LoVo (cell line): ENCODE measurements at places on chromosomes 5 and 9.

- DNase-seq, result no peak
Measured at GRCh38 chr9:109179801-109180523, 12.9 kb upstream of the FRRS1L start.

DNA sequence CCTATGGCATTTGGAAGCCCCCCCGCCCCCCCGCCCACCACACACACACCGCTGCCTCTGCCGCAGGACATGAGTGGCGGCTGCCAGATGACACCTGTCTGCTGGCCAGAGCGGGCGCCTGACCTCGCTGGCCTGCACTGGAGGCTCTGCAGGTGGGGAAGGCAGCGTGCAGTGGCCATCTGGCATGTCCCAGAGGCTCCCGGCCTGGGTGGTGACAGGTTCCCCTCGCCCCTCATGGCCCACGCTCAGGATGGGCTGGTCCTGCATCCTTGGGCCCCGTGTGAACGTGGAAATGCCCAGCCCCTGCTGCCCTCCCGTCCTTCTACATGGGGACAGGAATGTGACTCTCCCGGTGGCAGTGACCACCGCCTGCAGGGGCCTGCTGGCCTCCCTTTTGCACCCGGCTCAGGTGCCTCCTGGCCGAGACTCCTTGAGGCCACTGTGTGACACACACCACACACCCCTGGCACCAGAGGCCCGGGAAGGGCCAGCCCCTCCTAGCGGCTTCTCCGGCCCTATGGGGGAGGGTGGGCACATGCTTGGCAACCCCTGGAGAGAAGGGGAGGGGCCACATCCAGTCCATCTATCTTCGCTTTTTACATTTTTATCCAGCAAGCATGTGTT, 30.3 kb downstream of the IRX4 start:
- DNase-seq, result no peak

DNA sequence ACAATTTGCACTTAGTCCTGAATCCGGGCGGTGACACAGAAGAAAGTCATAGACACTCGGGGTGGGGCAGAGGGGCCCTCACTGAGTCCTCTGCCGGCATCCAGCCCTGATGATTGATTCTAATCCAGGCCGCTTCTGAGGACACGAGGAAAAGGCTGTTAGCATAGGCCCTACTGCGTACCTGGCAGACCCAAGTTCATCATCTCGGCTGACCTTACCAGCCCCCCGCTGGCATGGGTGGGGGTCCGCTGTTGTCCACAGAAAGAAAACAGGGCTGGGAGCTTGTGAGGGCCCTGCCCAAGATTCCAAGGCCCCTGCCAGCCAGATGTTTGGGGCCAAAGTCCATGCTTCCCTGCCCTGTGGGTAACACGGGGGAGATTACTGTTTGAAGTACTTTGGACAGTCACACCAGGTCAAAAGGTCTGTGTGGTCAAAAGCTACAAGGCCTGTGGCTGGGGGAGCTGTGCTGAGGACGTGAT, 24.5 kb downstream of the ERGIC1 start:
- peak; percentile 41 for DNase-seq

- DNase-seq, result no peak
Measured at GRCh38 chr5:64163746-64164145, 1.9 kb upstream of the RNF180 start.

- DNase-seq, result no peak
Measured at GRCh38 chr5:91177085-91177484, 206.0 kb downstream of the ARRDC3 start.

- no peak for DNase-seq
Measured at GRCh38 chr5:29963956-29964355, 1229.5 kb upstream of the CDH6 start.

DNA sequence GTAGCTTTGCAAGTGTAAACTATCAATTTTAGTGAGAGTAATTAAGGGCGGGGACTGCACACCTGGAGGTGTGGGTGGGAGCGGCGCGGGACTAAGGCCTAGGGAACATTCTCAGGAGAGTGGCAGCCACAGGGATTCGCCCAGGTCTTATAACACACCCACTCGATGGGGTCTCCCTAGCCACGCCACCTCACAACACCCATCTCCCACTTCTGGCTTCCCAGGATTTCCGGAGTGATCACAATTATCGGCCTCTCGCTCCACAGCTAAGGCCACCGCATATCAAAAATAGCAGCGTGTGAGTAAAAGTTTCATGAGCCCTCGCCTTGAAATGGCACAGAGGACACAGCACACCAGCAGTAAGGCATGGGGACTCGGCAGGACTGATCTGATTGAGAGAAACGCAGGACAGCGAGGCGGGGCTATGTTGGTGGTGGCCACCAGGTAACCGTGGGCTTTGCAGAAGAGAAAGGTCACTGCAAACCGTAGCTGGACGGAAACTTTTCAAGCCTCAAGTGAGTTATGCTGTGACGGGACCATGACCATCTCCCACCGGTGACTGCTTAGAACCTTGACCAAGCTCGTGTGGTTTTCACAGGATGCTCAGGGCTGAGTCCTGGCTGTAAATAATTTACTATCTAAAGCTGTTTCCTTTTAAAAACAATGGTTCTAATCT, 1.1 kb upstream of the LPAR1 start:
- DNase-seq, result no peak

DNA sequence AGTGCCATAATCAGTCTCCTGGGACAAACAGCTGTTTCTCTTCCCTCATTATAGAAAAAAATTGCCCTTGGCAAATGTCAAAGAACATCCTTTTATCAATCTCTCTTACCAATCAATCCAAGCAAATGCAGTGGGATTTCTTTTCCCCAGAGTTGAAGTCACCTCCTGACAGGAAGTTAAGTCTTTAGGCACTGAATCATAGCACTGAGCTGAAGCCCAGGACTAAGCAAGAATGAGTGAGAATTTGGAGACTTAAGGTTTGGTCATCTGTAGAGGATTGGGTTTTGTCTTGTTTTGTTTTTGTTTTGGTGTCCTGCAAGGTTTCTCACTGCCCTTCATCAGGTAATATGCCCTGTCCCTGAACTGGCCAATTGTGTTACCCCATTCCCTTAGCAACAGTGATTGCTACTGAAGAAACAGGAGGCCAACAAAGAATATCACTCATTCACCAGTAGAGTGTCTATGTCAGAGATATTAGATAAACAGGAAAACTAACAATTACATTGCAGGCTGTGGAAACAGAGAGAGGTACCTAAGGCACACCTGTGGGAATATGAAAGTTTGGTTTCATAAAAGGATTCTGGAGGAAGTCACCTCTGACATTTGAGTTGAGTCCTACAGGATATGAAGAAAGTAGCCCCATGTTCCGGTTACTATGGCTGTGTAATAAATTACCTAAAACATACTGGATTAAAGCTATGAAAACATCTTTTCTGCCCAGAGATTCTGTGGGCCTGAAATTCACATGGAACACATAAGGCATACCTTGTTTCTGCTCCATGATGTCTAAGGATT, 4.5 kb upstream of the FXN start:
- no peak for DNase-seq

DNA sequence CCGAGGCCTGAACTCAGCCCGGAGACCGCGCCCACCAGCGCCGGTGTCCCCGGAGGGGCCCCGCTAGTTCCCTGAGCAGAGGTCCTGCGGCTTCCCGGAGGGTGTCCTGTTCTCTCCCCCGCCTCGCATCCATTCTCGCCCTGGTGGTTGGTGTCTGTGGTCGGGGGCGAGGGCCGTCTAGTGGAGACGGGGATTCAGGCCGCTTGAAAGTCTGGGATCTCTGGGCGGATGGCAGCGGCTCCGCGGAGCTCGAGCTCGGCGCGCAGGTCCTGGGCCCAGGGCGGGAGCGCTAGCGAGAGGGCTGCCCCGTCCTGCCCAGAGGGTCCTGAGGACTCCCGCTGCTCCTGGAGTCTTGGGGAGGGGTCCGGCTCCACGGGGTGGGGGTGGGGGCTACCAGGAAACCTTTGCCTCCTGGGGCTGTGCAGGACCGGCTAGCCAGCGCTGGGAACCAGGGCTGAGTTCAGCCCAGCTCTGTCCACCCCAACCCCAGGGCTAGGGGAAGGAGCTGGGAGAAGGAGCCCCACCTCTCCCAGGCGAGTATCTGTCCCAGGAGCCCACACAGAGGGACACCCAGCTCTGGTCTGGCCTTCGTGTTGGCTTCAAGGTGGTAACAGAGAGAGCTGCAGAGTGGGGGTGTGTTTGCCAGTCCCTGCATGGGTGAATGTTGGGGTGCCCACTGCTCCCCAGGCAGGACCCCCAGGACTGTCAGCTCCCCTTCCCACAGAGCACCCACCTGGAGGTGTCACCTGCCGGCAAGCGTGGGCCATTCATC, 4.0 kb downstream of the TOR4A start:
- DNase-seq, result no peak

DNA sequence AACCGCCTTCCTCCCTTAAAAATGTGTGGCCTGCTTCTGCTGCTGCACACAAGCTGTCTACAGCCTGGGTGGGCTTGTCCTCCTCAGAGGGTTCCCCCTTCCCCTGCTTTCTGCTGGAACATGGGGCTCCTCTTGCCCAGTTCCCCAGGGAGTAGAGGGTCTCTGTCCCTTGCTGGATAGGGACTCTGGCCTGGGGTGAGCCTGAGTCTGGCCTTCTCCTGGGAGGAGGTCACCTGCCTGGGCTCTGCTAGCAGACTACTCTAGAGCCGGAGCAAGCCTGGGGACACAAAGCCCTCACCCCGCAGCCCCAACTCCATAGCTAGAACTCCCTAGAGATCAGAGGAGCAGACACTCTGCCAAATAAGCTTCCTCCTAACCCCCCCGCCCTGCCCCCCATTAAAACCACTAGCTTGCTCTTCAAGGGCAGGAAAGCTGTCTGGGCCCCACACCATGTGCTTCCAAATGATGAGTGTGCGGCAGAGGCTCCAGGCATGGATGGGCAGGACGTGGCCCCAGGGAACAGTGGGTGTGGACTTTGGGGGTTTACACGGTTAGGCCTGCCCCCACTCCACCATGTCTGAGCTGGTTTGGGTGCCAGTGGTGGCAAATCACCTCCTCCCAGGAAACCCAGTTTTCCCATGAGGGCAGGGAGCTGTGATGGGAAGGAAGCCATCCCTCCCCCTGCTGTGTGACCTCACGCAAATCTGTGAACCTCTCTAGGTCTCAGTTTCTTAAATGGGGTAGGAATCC, 10.0 kb downstream of the TCF7 start:
- no peak for DNase-seq

DNA sequence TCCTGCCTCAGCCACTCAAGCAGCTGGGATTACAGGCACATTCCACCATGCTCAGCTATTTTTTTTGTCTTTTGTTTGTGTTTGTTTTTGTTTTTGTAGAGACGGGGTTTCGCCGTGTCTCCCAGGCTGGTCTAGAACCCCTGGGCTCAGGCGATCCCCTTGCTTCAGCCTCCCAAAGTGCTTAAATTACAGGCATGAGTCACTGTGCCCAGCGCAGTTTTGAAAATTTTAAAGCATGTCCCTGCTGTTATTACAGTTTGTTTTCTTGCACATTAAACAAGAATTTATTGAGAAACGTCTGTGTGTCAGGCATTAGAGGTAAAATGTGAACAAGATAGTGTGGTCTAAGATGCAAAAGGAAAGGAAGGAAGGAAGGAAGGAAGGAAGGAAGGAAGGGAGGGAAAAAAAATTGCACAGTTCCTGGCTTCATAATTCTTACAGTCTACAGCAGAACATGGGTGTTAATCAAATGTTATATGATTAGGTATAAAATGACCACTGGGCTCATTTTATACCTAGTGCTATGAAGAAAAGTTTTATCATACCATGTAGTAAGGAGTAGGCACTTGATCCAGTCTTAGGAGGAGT, 205.4 kb downstream of the SNX18 start:
- DNase-seq, result no peak

- no peak for DNase-seq
Measured at GRCh38 chr9:13626601-13627000, 347.1 kb upstream of the MPDZ start.

- no peak for DNase-seq
Measured at GRCh38 chr9:19510907-19511306, 102.1 kb downstream of the ACER2 start.
